Omental fat pad (tissue), 4 donors: ENCODE measurements at places on chromosomes 3 and 15.

- no peak for DNase-seq
Observed at GRCh38 chr15:84961114-84961452, 20.6 kb upstream of the PDE8A start.

DNA sequence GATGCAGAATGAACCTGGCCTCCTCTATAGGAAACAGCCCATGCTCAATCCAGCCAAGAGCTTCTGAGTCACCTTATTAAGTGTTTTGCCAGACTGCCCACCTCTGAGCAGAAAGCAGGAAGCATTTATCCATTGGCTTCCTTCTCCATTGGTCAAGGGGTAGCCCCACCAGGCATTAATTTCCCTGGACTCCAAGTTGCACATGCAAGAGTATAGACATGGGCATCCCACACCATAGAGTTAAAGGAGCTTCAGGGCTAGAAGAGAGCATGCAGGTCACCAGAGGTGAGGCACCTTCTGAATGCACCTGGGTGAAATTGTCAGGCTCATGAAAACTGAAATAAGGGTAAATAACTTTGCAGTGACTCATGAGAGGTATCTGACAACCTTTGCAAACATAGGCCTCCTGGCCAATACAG, 230.8 kb upstream of the STAC start:
- DNase-seq: no peak

GRCh38 chr3:39216176-39216790, 23.9 kb upstream of the XIRP1 start:
- no peak for DNase-seq

DNA sequence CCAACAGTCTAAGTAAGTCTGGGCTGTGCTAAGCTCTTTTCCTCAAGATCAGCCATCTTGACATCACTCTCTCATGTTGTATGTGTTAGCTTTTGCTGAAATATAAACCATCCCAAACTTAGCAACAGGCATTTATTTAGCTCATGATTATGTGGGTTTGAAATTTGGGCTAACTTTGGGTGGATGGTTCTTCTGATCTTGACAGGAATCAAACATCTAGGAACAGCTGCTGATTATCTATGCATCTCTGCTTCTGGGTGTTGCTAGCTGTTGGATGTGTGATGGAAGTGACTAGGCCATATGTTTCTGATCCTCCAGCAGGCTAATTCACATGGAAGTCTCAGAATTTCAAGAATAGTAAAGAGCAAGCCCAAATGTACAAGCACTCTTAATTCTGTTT, 615.2 kb upstream of the TGFBR2 start:
- no peak for DNase-seq

DNA sequence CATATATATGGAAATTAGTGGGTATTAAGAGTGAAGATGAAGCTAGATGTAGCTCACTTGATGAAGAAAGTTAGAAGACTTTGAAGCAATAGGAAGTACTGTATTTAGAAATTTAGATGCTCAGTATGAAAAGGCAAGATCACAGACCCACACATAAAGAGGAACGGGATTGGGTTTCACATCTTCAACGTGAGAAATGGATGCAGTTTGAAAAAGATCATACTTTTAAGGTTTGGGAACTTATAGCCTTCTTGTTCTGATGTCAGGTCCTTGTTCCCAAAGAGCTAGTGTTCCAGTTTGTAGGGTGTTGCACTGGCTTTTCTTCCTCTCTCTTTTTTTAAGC, 16.7 kb downstream of the AP3S2 start:
- no peak for DNase-seq

GRCh38 chr3:112629425-112629824, 11.5 kb downstream of the CCDC80 start:
- no peak for DNase-seq

DNA sequence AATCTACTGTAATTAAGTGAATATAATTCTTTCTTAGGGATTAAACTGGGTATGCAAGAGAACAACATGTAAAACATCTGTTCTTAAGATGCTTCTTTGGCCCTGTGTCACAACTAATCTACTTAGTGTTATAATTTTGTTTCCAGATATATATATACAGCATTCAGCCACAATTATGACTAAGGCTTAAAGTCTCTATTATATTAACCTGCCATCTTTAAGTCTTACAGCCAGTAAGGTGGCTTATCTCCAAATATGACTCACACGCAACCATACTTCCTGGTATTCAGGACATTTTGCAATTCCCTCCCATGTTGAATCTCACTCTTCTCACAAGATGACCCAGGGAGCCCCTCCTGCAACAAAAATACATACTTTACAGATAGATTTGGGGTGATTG, 6.6 kb upstream of the KBTBD8 start:
- no peak for DNase-seq

- DNase-seq: no peak
Observed at GRCh38 chr3:159144472-159144871, 342.6 kb downstream of the MFSD1 start.

DNA sequence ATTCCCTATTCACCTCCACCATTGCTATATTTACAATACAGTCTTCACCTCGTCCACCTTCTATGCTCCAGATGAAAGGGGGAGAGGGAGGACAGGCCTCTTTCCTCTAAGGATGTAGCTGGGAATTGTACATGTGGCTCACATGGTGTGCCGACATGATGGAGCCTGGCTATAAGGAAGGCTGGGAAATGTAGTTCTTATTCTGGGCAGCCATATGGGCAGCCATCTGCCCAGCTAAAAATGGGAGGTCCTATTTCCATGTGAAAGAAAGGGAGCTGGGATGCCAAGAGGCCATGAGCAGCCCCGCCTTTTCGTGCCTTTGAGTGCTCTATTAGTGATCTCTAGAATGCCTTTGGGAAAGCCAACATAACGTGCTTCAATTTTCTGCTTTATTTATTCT, 27.1 kb upstream of the MGLL start:
- no peak for DNase-seq

DNA sequence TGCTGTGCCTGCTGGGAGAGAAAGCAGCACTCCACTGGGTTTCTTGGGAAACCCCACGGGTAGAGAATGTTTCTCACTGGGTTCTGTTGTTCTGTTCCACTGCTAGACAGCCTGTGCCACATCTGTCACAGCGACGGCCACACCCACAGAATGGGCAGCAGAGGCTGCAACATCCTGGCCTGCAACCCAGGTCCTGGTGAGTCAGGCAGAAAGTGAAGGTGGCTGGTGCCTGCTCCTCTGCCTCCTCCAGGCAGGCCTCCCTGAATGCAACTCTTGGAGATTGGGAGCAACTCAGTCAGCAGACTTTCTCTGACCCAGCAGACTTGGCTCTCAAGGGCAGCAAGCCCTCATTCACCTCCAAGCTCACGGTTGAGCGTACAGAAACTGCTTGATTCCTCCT, 13.0 kb downstream of the C3orf18 start:
- DNase-seq: no peak
